ENCODE measurements at places on chromosomes 7 and 10.

DNA sequence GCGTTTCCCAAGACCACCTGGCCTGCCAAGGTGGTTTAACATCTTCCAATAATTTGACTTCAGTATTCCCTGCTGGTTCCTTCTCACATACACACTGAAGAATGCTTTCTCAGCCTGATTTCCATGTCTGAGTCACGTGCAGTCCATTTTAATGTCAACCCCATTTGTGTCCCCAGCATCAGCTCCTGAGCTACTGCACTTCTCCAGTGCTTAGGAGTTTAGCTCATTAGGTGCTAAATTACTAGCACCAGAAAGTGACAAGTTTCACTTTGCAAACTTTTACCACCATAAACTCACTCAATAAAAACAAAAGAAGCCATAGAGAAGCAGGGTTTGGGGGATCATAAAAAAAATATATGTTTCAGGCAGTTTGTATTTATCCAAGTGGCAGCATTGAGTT lies 279.3 kb upstream of the SORCS1 start:
- no peaks in the 10 kb centered on the region for H3K27me3 ChIP-seq
- H3K36me3 ChIP-seq = no peaks in the 10 kb centered on the region
- DNase-seq = no peak
- no peaks in the 10 kb centered on the region for H3K4me1 ChIP-seq

- no peaks in the 10 kb centered on the region for H3K27me3 ChIP-seq
- no peak overlapping the region for H3K4me3 ChIP-seq
- no peaks in the 10 kb centered on the region for H3K36me3 ChIP-seq
- H3K4me1 ChIP-seq = no peaks in the 10 kb centered on the region
Measured at GRCh38 chr10:94036766-94037033, 43.0 kb downstream of the PLCE1 start.

GRCh38 chr7:151699928-151700319 lies 177.0 kb downstream of the PRKAG2 start:
- DNase-seq = no peak
- no peaks in the 10 kb centered on the region for H3K36me3 ChIP-seq
- peaks cover 25% of the 10 kb centered on the region for H3K4me1 ChIP-seq
- no peak overlapping the region for H3K4me3 ChIP-seq
- H3K27ac ChIP-seq = no peak overlapping the region

- DNase-seq = no peak
- peaks cover 31% of the 10 kb centered on the region for H3K4me1 ChIP-seq
- H3K36me3 ChIP-seq = no peaks in the 10 kb centered on the region
- H3K4me3 ChIP-seq = no peak overlapping the region
Measured at GRCh38 chr7:151936207-151936606, 20.0 kb upstream of the GALNTL5 start.
